ENCODE measurements at places on chromosomes 7 and 10. TPM values are rescaled to one million over a fixed set of nuclear protein-coding genes. Genes with fewer than 3 reads are reported as not detected.
A peak's percentile ranks its signal among the peaks of the same experiment; 100 is the strongest.

DNA sequence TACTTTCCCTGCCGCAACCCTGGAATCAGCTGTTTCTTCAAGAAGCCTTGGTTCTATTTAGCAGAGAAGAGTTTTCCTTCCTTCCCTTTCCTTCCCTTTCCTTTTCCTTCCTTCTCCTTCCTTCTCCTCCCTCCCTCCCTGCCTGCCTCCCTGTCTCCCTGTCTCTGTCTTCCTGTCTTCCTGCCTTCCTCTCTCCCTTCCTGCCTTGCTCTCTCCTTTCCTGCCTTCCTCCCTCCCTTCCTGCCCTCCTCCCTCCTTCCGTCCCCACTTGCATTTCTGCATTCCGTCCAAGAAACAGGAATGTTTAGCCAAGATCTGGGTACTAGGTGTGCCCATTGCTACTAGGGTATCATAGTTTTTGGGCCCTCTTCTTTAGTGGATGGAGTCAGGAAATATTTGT, 21.9 kb downstream of the SND1 start:
- no peak for DNase-seq

GRCh38 chr7:134922720-134923704, 63.3 kb upstream of the AGBL3 start:
- DNase-seq, result no peak

DNA sequence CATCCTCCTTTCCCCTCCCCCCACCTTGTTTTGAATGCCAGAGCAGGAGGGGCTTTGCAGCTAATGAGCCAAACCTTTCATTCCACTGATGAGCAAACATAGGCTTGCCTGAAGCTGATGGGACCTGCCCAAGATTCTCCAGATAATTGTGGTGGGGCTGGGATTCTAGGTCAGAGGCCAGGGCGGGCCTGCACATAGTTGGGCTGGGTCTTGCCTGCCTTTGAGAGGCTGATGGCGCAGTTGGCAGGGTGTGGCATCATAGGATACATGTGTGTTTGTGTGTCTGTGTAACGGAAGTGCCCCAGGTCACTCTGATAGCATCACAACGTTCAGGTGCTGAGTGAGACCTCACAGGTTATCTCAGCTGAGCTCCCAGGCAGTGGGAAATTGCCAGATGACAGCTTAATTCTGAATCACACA, 22.9 kb downstream of the BTBD16 start:
- no peak for DNase-seq

GRCh38 chr7:74657692-74658177, at the start of gene GTF2I:
Gene GTF2I, plus strand, starts transcription at chr7:74657718. Its CDS starts 31,411 bp downstream, at chr7:74689129.
- no peak for DNase-seq

DNA sequence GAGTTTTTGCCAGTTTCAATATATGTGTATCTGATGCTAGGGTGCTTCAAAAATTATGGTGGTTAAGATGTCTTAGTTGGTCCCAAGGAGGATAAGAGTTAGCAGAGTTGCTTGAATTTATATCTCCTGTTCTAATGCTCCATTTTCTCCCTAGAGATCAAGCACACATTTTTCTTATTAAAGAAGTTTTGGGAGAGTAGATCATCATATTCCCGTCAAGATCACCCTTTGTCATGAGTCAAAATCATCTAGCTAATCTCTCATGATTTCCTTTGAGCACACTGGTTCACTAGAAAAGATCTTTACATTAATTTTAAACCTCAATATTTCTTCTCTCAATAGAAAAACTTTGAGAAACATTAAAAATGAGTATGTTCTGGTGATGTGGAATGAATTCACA, 429.9 kb upstream of the SEMA3A start:
- DNase-seq, result no peak

DNA sequence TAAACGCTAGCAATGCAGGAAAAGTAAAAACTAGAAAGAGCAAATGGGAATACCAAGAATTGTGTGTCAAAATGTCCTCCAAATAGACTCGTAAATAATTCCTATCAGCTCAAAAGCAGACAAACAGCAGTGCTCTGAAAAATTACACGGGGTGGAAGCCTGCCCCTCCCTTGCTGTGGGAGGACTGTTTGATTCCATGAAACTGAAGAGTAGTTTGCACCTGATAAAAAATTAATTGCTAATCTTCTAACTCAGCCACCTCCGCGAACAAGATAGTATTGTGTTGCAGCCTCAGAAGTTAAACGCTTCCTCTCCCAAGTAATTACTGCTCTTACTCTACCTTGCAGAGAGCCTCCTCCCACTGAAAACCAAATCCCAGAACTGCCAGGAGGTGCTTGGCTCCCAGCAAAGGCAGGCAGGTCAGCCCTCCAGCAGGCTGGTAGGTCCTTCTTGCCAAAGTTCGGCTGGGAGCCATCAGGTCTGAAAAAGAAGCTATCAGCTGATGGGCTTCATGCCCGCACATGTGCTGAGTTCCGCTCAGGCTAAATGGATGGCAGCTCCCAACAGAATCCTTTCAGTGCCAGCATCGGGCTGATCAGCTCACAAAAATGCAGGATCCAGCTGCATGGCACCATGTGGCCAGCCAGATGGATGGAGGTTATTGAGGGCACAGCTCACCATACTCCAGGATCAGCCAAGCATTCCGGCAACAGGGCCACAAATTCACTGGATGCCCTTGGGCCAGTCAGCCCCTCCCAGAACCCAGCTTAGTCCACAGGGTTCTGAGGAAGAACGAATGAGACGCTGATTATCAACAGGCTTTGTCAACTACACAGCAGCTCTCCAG, 37.1 kb downstream of the MAD1L1 start:
- peak; percentile 58 for DNase-seq

DNA sequence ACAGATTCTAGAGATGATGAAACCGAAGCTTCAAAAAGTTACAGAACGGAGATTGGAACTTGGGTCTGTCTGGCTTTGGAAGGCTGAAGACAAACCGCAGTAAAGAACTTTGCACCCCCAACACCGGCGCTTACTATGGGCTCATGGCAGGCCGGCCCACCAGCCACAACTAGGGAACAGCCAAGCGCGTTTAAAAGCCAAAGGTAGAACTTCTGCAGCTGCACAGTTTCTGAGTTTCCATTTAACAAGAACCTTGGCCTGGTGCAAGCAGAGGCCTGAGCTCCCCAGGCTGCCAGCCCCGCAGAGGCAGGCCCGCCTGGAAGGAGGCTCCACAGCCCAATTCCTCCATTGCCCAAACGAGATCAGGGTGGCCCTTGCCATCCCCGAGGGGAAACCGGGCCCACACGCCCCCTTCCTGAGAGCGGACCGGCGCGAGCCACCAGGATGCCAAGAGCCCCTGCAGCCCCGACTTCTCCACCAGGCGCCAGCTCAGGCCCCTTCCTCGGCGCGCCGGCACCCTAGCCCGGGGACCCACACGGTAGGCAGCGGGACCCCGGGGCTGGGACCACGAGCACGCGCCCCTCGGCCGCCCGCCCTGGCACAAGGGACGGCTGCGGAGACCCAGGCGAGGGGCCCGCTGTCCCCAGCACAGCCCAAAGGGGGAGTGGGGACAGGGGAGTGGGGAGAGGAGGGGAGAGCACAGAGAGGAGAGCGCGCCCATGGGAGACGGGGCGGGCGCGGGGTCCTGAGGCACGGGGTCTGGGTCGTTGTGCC, 566 bp downstream of the MAD1L1 start:
- no peak for DNase-seq

- DNase-seq, result no peak
Measured at GRCh38 chr7:27082171-27082570, 13.6 kb downstream of the HOXA1 start.

- no peak for DNase-seq
Measured at GRCh38 chr7:14501436-14501835, 401.1 kb downstream of the DGKB start.

- DNase-seq, result no peak
Measured at GRCh38 chr10:26779176-26779860, 81.4 kb downstream of the ABI1 start.

DNA sequence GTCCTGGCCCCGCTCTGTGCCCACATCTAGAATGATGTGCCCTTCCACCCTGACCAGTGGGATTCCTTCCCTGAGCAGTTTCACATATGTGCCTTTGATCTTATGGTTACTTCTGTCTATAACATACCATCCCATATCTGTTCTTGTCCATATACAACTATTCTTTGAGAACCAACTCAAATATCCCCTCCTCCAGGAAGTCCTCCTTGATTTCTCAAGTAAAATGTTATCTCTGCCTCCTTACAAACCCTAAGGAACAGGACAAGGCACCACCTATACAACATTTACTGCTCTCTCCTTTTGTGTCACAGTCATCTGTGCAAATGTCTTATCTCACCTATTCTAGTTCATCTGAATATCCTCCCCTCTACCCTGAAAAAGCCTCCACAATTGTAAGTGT, 28.2 kb downstream of the HABP2 start:
- no peak for DNase-seq

DNA sequence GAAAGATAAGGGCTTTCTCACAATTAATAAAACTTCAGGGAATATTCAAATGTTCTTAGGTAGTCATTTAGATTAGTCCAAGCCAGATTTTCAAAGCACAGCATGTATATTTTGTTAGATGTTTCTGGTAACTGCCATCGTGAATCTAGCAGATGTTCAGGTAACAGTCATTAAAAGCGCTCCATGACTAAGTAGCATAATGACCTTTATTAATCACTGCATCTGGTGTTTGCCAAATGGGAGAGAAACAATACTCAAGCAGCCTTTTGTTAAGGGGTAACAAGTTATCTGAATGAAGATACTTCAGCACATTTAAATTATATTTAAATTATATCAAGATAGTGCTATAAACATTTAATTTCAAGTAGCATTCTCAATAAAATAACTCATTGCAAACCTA, 47.5 kb downstream of the USP6NL start:
- no peak for DNase-seq

DNA sequence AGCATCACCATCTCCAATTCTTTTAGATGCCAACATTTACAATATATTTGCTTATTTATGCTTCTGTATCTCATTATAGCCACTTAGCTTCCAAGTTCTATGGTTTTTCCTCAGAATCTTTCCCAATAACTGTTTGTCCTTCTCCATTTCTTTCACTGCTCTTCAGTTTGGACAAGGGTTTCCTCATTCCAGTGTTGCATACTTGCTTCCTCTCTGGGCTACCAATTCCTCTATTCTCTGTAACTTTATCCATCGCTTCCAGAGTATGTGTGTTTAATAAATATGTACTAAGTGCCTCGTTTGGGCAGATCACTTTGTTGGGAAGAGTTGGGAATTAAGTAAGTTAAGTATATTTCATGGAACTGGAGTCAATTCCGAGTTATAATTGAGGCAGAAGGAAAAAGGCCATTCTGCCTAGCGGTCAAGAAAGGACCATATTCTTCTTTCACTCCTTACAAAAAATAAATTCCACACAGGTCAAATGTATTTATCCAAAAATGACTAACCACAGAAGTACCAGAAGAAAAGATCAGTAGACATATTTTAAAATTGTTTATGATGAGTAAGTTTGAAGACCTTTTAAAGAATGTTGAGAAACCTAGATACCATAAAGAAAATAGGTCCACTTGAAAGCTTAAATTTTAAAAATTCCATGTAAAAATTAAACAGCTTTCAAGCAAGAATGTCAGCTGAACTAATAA, 10.8 kb downstream of the STAMBPL1 start:
- DNase-seq, result no peak

DNA sequence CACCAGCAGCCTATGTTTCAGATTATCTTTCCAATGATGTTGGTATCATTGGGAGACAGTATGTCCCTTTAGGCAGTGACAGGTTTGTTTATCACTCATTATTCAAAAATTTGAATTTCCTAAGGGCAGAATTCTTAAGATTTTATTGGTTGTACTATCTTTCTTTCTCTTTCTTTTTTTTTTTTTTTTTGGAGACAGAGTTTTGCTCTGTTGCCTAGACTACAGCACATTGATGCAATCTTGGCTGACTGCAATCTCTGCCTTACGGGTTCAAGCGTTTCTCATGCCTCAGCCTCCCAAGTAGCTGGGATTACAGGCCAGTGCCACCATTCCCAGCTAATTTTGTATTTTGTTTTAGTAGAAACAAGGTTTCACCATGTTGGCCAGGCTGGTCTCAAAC, 111.2 kb downstream of the PON1 start:
- no peak for DNase-seq

- no peak for DNase-seq
Measured at GRCh38 chr7:74183653-74184450, 9.7 kb downstream of the EIF4H start.

GRCh38 chr10:110576220-110576619, 8.7 kb downstream of the SMC3 start:
- no peak for DNase-seq

DNA sequence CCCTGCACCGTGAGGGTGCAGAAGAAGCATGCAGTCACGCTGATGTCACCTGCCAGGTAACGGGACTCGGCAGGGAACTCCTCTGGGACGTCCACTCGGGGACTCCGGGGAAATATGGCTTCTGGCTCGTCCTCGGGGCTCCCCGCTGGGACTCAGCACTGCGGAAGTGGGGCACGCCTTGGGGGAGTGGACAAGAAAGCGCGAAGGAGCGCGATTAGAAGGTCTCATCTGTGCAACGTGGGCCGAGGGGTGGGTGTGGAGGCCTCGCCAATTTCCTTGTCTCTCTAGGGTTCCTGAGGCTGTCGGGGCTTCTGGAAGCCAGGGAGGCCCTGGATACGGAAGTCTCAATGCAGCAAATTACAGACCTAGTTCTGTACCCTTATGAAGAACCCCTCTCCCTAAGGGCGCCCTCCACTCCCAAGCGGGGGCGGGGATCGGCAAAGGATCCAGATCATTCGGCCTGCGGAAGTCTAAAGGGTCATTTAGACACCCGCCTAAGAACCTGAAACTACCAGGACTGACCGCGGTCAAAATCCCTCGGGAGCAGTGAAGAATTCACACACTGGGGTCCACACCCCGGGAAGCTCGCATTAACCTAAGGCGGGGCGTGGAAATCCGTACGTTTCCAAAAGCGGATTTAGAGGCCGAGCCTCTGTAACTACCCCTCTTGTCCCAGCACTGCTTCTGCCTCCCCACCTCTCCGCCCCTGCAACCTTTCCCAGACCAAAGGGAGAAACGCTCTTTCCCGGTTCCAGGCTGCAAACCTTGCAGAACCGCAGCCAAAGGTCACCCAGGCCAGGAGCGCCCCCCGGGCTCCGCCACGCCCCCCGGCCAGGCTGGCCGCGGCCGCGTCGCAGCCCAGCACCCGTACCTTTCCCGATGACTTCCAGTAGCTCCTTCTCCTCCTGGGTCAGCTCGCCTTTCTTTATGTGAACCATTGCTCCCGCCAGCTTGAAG, 640 bp downstream of the ANKMY2 start:
- peak; percentile 33 for DNase-seq

- no peak for DNase-seq
Measured at GRCh38 chr10:104209575-104210198, 22.5 kb downstream of the CFAP43 start.

GPNMB gene
- 32.1 TPM for total RNA-seq

TMEM209 gene
- total RNA-seq, result 5.9 TPM

SORBS1 gene
- total RNA-seq, result 147 TPM

ORAI2 gene
- 4.1 TPM for total RNA-seq

FAM3C gene
- total RNA-seq, result 9.7 TPM

TRIM74 gene
- not detected for total RNA-seq

WIPF3 gene
- total RNA-seq, result 6.9 TPM

UFSP1 gene
- total RNA-seq, result 7.1 TPM

PITX3 gene
- 4.2 TPM for total RNA-seq
